Neural progenitor cell (in vitro differentiated cells): ENCODE measurements at places on chromosomes 3 and 15. TPM values are rescaled to one million over a fixed set of nuclear protein-coding genes. Genes with fewer than 3 reads are reported as not detected.

TUSC7 gene
- not detected in 2 replicates for total RNA-seq

DNA sequence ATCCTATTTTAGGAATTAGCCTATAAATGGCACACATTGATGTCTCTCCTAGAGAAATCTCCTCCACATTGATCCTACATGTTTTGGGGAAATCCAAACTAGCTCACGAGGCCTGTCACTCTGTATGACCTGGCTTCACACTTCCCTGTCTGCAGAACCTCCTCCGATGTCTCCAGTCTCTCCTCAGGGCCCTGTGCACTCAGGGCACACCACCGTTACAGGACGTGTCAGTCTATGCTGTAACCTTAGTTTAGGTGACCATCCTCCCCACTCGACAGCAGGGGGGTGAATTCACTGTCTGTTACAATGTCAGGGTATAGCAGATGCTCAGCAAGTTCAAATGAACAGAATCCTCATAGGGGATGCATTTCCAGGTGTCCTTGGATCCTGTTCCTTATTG lies 249.1 kb downstream of the OCA2 start:
- no peaks in the 10 kb centered on the region for H3K27me3 ChIP-seq
- no peaks in the 10 kb centered on the region for H3K36me3 ChIP-seq
- DNase-seq = no peak
- no peak overlapping the region for H3K4me3 ChIP-seq
- no peaks in the 10 kb centered on the region for H3K4me1 ChIP-seq
- H3K27ac ChIP-seq = no peak overlapping the region

GRCh38 chr15:82763361-82764116 lies 42.3 kb downstream of the FSD2 start:
- H3K36me3 ChIP-seq = no peaks in the 10 kb centered on the region
- DNase-seq = no peak
- H3K27me3 ChIP-seq = no peaks in the 10 kb centered on the region
- H3K4me1 ChIP-seq = no peaks in the 10 kb centered on the region

ABHD17C gene
- total RNA-seq = 6.6 and 9.3 TPM in 2 replicates

GRCh38 chr3:192642651-192643050 lies 84.7 kb downstream of the FGF12 start:
- no peak overlapping the region for H3K27ac ChIP-seq
- no peak for DNase-seq
- no peak overlapping the region for H3K4me3 ChIP-seq
- no peaks in the 10 kb centered on the region for H3K4me1 ChIP-seq
- no peaks in the 10 kb centered on the region for H3K27me3 ChIP-seq

DNA sequence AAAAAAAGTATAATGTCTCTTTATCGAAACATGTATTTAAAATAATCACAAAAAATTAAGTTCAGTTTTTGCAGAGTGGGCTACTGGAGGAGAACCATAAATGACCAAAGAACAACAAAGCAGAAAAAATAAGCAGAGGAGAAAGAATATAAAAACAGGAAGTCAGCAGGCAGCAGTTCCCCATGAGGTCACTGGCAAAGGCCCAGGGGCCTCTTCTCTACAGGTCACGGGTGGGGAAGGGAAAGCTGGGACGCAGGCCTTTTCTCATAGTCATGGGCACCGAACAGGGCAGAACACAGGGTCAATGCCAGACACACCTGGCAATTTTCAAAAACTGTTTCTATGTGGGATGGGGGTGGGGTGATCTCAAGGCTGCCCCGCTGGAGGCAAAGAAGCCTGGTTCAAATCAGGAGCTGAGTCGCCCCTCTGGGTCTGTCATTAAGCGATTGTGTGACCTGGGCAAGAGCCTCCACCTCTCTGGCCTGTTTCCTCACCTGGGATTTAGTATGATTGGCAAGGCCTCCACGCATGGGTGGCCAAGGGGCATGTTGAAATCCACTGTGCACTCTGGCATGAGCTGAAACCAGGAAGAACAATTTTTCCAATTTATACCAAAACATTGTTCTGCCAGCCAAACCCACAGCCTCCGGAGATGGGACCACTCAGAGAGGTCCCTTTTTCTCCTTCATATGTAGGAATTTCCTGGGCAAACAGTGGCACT lies 43.8 kb upstream of the UACA start:
- no peak overlapping the region for H3K27ac ChIP-seq
- no peaks in the 10 kb centered on the region for H3K4me1 ChIP-seq
- H3K27me3 ChIP-seq = no peaks in the 10 kb centered on the region
- no peak overlapping the region for H3K4me3 ChIP-seq

DNA sequence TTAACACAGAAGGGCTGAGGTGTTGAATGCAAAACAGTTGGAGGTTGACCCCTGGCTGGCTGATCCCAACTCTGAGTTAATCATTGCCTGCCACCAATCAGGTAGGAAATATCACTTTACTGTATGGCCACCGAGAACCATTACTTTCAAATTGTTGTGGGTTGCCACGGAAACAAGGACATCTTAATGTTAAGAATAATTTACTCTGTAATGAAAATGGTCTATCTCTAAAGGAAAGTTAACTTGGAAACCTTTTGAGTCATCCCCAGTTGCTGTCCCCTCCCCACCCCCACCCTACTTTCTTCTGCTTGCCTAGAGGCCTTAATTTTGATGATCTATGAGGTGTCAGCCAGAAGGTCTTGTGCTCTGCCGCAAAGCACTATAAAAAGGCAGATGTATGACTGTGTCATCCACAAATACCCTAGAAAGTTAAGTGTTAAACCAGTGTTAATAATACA lies 78.7 kb upstream of the SNRK start:
- H3K27me3 ChIP-seq = no peaks in the 10 kb centered on the region
- no peak overlapping the region for H3K27ac ChIP-seq
- H3K4me3 ChIP-seq = no peak overlapping the region
